ENCODE measurements at places on chromosomes 11 and 22.

- DNase-seq, result no peak
Measured at GRCh38 chr11:2380807-2381350, 3.8 kb downstream of the CD81 start.

DNA sequence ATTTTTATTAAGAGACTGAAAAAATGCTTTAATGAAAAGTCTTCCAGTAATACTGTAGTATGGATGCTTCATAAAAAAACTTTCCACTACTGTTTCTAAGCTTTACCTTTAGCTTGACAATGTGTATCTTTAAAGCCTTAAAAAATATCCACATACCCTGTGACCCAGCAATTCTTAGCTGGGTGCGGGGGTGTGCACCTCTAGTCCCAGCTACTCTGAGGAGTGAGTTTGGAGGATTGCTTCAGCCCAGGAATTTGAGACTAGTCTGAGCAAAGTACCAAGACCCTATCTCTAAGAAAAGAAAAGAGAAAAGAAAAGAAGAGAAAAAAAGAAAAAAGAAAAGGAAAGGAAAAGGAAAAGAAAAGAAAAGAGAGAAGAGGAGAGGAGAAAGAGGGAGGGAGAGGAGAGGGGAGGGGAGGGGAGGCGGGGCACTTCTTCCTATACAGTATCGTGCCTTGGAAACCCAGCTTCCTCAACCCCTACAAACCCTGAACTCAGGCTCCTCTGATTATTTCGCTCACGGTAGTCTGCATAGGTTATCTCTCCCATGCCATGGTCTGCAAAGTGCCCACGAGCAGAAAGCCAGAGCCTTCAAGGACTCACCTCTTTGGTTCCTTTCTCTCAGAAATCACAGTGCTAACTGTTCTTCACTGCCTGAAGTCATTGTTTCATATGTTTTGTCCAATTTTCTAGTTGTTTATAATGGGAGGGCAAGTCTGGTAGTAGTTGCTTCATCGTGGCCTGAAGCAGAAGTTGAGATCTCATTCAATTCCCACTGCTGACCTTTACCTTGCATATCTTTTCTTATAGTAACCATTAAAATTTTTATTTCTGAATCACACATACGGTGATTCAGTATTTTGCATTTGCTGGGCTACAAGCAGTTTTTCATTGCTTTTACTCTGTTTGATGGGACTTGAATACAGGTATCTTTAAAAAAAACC lies 82.2 kb downstream of the FAM83F start:
- no peak for DNase-seq

DNA sequence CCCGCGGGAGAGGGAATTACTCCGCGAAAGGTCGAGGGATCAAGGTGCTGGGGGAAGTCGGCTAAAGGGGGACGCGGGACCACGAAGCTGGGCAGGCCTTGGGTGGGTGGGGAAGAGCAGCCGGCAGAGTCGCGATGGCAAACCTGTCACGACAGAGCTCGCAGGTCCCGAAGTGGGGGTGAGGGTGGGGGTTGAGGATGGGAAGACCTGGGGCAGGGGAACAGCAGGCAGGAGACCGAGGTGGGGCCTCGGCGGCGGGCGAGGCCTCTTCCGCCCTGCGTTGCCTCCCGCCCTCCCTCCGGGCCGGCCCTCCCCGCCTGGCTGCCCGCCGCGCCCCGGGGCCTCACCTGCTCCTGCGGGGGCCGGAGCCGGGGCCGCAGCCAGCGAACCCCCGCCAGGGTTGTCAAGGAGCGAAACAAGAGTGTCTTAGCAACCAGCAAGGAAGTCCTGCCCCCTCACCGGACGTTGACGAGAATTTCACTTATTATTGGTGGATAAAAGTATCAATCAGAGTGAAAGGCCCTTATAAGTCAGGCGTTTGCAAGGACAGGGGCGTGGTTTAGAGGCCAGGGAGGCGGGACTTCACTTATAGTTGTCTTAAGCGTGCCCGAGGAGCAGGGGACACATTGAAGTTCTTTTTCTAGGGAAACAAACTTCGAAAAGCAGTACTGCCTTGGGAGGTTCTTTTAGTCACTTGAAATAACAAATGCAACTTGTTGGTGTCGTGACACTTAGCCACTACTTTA lies at the start of gene DNAL4:
Gene DNAL4, minus strand, starts transcription at position 423 of the 746 bp plus-strand sequence. CDS start 11,412 bp downstream, outside the sequence.
- DNase-seq, result peak; percentile 98

GRCh38 chr11:117385906-117386305 lies 58.3 kb downstream of the CEP164 start:
- DNase-seq, result no peak

DNA sequence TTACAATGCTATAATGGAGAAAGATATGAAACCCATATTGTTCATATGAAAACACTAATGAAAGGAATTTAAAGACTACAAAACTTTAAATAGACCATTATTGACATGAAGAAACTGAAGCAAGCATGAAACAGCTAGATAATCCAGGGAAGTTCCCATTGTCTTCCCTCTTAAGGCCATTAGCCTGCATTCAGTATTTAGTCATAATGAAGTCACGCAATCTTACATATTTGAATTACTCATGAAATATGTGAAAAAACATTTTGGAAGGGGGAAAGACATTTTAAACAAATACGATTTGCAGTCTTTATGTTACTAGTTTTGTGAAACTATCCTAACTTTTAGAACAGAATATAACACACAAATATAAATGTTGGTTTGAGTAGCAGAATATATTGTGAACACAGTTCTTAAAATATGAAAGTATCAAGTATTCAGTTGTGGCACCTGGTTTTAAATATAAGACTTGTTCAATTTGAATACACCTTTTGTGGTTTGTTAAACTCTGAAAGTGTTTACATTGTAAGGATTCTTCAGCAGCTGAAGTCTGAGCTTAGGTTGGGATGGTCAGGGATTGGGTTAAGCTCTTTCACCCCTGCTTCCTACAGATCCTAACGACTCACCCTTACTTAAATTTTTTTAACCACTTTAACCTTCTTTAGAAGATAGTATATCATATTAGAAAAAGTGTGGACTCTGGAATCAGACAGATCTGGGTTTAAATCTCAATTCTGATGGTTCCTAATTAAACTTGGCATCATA lies 500.3 kb upstream of the TENM4 start:
- no peak for DNase-seq
